ENCODE measurements at places on chromosomes 12 and 14.
A peak's percentile ranks its signal among the peaks of the same experiment; 100 is the strongest.

GRCh38 chr12:24113701-24114100 lies 164.2 kb upstream of the SOX5 start:
- DNase-seq = no peak

DNA sequence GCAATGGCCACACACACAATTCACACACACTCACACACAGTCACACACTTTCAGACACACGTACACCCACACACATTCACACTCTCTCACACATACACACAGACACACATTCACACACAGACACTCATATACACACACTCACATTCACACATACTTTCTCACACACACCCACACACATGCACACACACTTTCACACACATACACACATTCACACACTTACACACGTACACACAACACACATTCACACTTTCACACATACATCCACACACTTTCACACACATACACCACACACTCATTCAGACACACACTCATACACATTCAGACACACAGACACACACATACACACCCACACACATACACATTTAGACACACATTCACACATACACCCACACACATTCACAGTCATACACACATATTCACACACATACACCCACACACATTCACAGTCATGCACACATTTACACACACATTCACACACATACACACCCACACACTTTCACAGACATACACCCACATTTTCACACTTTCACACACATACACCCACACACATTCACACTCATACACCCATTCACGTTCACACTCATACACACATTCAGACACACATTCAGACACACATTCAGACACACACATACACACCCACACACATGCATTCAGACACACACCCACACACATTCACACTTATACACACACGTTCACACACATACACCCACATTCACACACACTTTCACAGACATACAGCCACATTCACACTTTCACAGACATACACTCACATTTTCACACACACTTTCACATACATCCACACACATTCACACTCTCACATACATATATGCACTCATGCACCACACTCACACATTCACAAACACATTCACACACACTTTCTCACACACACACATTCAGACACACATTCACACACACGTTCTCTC lies 52.6 kb upstream of the C14orf180 start:
- no peak for DNase-seq

GRCh38 chr12:92905811-92906554 lies 23.1 kb downstream of the EEA1 start:
- no peak for DNase-seq

- DNase-seq = no peak
These were observed 121.7 kb upstream of the CAND1 start for GRCh38 chr12:67147447-67147846.

- DNase-seq = no peak
These were observed 397.4 kb upstream of the OR4E1 start for GRCh38 chr14:22071006-22071405.

- no peak for DNase-seq
These were observed 191.1 kb upstream of the BMP4 start for GRCh38 chr14:54147758-54148157.

- DNase-seq = no peak
These were observed 6.6 kb upstream of the KRT76 start for GRCh38 chr12:52783563-52784316.

- no peak for DNase-seq
These were observed 27.1 kb downstream of the LTBP2 start for GRCh38 chr14:74584951-74585350.

GRCh38 chr12:129779033-129779432 lies 124.8 kb downstream of the TMEM132D start:
- DNase-seq = no peak

GRCh38 chr14:102777711-102778337 lies 575 bp downstream of the TRAF3 start:
- DNase-seq = no peak

DNA sequence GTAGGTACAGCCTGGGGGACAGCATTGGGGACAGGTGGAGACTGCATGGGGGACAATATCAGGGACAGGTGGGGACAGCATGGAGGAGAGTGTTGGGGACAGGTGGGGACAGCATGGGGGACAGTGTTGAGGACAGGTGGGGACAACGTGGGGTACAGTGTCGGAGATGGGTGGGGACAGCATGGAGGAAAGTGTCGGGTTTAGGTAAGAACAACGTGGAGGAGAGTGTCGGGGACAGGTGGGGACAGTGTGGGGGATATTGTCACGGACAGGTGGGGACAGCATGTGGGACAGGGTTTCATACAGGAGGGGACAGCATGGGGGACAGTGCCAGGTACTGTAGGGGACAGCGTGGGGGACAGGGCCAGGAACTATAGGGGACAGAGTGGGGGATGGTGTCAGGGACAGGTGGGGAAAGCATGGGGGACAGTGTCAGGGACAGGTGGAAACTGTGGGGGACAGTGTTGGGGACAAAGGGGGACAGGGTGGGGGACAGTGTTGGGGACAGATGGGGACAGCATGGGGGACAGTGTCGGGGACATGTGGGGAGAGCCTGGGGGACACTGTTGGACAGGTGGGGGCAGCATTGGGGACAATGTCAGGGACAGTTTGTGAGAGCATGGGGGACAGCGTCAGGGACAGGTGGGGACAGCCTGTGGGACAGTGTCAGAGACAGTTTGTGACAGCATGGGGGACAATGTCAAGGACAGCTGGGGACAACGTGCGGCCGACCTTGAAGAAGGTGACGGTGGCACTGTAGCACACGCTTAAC lies 213.1 kb downstream of the TMEM121 start:
- DNase-seq = no peak

DNA sequence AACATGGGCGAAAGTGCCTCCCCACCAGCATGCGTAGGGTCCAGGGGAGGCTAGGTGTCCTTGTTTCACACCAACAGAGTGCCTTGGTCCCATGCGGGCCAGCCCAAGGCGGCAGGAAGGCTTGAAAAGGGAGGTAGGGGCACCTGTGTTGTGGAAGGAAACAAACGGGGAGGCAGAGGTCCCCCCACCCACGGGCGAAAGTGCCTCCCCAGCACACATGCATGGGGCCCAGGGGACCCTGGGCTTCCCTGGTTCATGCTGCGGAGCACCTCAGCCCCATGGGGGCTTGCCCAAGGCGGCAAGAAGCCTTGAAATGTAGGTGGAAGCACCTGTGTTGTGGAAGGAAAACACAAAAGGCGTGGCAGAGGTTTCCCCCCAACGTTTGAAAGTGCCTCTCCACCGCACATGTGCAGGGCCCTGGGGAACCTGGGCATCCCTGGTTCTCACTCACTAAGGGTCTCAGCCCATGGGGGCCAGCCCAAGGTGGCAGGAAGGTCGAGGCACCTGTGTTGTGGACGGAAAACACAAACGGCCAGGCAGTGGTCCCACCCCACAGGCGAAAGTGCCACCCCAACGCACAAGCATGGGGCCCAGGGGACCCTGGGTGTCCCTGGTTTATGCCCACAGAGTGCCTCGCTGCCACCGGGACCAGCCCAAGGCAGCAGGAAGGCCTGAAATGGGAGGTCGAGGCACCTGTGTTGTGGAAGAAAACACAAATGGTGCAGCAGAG lies 374.7 kb downstream of the ALG10 start:
- DNase-seq = no peak

DNA sequence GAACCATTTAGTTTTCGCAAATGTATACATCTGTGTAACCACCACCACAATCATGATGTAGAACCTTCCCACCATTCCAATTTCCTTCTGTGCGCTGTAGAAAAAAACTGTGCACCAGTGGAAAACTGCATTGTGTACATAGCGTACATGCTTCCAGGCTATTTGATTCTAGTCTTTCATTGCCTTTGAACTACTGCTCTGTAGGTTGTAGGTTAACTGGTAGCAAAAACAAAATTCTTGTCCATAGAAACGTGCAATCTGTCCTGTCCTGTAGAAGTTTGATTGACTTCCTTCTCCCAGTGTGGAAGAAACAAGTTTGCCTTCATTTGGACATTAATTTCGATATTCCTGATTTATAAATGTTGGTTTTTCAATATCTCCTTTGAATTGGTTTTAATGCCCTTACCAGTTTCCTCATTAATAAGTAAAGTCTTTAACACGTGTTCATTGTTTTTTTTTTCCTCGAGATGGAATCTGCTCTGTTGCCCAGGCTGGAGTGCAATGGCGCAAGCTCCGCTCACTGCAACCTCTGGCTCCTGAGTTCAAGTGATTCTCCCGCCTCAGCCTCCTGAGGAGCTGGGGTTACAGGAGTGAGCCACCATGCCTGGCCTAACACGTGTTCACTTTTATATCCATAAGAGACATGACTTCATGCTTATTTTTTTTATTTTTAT lies 3.6 kb upstream of the ISM2 start:
- no peak for DNase-seq

- peak; percentile 60 for DNase-seq
These were observed 28.7 kb downstream of the CCDC85C start for GRCh38 chr14:99575043-99576023.

GRCh38 chr12:68910128-68910527 lies 22.8 kb downstream of the CPM start:
- no peak for DNase-seq

- DNase-seq = no peak
These were observed 1138.2 kb downstream of the BCL11B start for GRCh38 chr14:98133806-98134205.

DNA sequence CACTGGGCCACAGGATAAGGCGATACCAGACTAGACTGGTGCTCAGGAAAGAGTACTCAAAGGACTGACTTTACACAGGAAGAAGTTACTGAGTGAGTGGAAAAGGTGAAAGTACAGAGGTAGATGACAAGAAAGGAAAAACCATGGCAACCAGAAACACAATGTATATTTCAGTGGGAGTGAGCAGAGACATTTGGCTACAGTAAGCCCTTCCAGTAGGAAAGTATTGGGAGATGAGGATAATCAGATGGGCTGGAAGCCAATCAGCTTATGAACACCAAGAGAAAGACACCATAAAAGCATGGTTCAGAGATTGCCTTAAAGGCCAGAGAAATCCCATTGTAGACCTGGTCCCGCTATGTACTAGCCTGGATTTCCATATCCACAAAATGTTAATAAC lies 51.6 kb downstream of the TMTC1 start:
- DNase-seq = peak; percentile 48

GRCh38 chr12:27828196-27828595 lies 48.2 kb upstream of the MANSC4 start:
- no peak for DNase-seq

GRCh38 chr14:54001189-54001878 lies 44.7 kb upstream of the BMP4 start:
- DNase-seq = no peak

GRCh38 chr14:58747181-58747580 lies 109.4 kb downstream of the DACT1 start:
- no peak for DNase-seq

All from tongue (tissue), 3 donors.